NCI-H187 treated with DMSO at 0.1 percent for 48 hours (cell line): ENCODE measurements at places on chromosomes 13 and 19.

DNA sequence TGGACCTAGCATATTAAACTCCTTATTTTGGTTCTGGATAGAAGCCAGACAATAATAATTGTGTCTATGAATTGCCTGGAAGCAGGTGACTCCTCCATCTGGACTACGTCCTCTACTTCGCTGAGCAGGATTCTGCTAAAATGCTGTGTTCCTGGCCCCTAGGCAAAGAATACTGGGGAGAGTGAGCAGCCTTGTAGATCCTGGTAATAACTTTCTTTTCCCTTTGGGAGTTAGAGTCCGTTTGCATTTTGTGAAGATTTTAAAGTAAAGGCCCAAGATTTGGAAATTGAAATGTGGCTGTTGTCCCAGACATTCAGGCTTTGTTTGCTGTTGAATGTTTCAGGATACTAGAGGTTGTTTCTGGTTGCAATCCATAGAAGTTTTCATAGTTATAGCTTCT lies 511.9 kb upstream of the KLF12 start:
- DNase-seq: no peak

DNA sequence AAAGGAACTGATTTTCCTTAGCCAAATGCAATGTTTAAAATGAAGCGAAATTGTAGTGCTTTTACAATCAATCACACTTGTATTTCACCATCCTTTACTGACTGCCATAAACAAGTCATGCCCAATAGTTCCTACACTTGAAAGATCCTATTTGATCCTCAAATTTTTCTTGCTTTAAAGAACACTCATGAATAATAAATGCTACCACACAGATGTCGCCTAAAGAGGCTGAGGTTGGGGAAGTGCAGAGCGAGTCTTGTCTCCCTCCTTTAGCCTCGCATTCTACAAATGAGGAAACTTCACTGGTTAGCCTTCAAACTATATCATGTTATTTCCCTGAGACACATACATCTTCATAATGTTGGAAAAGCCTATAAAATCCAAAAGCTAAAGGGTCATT lies 18.7 kb upstream of the AMER2 start:
- no peak for DNase-seq

- DNase-seq: peak; percentile 92
These were observed at the start of gene ZNF616 for GRCh38 chr19:52139252-52140031. Gene ZNF616 (minus strand): TSS chr19:52139938. CDS start chr19:52130512, 9,426 bp downstream.

DNA sequence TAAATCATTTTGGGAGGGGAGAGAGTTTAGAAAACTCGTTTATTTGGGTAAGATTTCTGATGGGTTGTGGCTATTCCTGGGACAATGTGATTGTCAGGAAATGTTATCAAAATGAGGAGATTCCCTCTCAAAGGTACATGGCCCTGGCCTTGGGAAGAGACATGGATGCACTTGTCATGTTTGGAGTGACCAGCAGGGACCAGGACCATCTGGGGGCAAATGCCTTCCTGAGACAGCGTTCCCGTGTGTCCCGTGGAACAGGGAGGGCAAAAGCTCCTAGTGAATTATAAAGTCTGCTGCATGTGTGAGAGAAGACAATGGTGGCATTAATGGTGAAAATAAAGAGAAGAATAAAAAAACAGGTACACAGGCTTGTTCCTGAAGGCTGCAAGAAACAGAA lies 317.3 kb downstream of the ZNF536 start:
- DNase-seq: no peak

DNA sequence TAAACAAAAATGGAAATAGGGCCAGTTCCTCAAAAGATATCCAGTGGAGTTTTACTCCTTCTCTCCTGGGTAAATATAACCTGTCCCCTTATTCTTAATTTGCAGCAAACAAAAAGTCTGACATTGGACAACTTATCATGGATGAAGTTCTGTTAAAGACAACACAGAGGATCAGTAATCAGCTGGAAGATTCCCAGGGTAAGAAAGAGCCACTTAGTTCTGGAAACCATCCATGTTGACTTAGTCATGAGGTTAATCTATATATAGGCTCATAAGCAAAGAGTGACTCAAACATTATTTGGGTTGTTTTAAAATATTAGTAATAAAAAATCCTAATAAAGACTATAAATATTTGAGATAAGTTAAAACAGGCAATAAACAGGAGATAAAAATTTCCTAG lies 40.5 kb upstream of the EBPL start:
- DNase-seq: no peak

DNA sequence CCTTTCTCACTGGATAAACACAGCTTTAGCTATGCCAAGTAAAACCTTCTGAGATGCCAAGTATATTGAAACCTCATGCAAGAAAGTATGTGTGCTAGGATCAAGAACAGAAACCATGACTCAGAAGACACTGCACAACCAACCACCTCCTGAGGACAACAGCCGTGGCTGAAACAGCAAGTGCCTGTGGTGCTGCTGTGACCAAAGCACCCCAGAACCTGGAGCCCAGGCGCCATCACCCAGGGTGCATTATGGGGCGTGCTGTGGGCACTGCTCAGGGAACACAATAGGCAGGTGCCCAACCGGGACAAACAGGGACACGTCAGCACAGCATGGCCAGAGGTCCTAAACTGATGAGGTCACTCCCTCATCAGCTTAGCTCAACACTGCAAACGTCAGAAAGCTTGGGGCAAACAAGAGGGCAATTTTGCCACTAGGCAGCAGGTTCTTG lies 101.3 kb upstream of the SLC15A1 start:
- DNase-seq: no peak

DNA sequence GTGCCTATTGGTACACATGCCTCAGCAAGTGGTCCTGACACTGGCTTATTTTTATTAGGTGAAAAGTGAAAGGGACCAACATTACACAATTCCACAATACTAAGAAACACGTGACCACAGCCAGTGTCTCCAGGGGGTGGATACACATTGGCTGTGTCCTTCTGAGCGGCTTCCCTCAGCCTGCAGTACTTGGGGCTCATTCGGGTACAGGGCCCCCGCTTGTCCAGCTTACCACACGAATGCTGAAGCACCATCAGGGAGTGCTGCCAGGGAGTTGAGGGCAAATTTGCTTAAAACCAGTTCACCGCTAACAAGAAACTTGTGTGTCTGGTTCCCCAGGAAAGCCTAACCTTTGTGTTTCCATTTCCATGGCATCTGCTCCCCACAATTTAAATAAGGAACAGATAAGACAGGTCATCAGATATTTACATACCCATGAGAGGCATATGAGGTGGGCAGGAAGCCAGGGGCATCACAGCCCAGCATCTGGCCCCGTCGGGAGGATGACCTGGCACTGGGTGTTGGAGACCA lies 23.3 kb downstream of the PBX4 start:
- no peak for DNase-seq

- peak; percentile 7 for DNase-seq
These were observed 502.7 kb downstream of the UQCRFS1 start for GRCh38 chr19:28710278-28710677.

DNA sequence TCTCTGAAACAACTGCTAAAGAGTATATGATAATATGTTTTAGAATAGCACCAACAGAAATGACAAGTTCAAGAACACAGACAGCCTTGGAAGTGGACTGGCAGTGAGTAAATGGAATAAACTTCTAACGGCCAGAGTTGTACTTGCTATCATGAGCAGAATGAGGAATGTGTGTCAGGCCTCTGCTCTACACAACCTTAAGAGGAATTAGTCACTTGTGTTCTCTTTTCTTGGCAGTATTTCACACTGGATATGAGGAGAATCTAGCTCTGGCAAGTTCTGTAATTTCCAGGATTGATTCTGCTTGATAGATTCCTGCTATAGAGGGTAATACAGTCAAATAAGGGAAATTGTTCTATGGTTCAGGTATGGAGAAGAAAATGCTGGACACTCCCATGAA lies 757.3 kb downstream of the EFNB2 start:
- DNase-seq: no peak

GRCh38 chr13:91153372-91153771 lies 194.1 kb upstream of the MIR17HG start:
- DNase-seq: no peak

GRCh38 chr13:51997641-51998330 lies 13.5 kb downstream of the ATP7B start:
- no peak for DNase-seq
